ENCODE measurements at places on chromosomes 12 and 14.

- DNase-seq, result no peak
Measured at GRCh38 chr12:81987371-81987770, 228.2 kb upstream of the PPFIA2 start.

DNA sequence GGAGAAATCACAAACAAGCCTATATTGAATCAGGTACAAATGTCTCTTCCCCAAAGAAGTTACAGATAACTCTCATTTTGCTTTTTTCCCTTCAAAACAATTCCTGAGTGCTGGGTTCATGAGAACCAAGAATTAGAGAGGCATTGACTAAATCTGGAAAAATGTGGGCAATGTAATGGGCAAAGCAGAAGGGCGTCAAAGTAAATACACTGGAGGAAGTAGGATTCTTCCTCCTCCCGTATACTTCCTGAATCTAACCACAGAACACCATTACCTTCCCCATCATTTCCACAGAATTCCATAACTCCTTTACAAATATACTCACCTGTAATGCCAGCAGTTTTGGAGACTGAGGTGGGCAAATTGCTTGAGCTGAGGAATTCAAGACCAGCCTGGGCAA, 3.0 kb upstream of the RBMS2 start:
- no peak for DNase-seq

DNA sequence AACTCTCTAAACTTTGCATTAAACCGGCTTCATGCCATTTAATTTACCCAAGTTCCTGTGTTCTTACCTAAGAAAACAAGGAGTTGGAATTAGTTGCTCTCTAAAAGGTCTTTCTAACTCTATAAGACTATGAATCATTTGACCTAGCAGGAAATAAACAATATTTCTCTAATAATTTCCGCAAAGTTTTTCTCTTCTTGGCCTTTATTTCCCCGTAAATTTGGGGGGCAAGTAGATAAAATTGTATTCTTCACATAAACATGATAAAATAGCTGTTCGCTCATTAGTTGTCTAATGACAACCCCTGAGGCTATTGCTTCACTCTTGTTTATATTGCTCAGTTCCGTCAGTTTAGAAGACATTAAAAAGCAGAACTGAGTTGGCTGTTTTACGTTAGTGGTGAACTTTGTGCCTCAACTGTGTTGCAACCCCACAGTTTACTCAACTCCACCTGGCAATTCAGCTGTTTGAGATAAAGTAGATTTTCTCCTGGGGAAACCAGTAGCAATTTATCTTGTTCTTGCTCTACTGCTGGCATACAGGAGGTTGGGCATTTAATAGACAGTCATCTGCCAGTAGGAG, 74.7 kb downstream of the BTG1 start:
- DNase-seq, result no peak

GRCh38 chr14:95189367-95190132, 32.2 kb upstream of the DICER1 start:
- DNase-seq, result no peak

DNA sequence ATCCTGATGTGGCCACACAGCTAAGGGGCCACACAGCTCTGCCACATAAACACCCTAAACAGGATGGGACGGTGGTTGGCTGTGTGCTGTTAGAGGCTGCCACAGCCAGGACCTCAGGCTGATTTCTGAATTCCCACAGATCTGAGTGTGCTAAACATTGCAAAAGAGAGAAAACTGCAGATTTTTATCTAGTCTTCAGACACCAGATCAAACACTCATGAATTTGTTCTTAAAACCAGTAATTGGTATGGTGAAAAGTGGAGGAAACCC, 190.7 kb downstream of the MON2 start:
- no peak for DNase-seq

DNA sequence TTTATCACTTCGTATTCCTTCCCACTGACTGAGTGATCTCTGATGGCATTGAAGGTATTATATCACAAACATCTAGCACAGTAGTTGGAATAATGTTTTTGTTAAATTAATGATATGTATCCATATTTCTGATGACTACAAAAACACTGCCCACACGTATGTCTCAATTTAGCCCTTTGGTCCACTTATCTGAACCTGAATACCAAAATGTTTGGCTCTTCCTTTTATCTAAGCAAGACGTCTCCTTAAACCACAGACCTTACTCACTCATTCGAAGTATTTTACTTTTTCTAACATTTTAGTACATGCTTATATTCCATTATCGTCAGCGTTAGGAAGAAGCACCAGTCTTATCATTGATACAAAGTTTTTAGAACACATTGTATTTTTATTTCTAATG, 126.4 kb downstream of the PIK3C2G start:
- DNase-seq, result no peak

- no peak for DNase-seq
Measured at GRCh38 chr12:92786045-92786444, 83.3 kb downstream of the PLEKHG7 start.

GRCh38 chr14:99566009-99566389, 38.0 kb downstream of the CCDC85C start:
- no peak for DNase-seq

Measured in HS-27A (cell line).